NCI-H1105 treated with DMSO at 0.1 percent for 48 hours (cell line): ENCODE measurements at places on chromosomes 4 and X.

DNA sequence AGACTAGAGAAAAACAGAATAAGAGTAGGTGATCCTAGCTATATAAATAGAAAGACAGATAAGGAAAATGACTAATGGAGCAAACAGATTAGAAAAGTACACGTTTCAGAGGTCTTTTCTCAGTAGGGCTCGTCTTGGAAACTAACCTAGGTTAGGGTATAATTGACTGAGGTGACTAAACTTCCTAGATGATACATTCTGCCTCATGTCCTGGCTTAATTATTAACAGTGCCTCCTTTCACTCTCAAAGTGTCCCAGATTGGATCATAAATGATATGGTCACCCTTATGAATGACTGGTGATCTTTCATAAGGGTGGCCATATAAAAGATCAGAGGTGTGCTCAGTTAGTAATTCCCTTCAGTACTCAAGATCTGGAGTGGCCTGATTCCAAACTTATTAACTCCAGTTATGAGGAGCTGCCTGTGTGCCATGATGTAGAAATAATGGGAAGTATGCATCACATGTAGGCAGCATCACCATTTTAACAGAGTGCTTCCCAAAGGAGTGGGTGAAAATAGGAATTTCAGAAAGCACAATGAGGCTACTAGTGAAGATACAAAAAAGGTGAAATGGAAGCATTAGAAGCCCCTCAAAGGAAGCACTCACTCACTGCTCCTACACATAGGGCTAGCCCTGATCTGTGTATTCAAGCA, 14.7 kb upstream of the GRIA3 start:
- DNase-seq = no peak

GRCh38 chrX:1618689-1619088, 3.8 kb downstream of the ASMT start:
- no peak for DNase-seq

GRCh38 chrX:20252381-20253231, 14.1 kb downstream of the RPS6KA3 start:
- DNase-seq = no peak

DNA sequence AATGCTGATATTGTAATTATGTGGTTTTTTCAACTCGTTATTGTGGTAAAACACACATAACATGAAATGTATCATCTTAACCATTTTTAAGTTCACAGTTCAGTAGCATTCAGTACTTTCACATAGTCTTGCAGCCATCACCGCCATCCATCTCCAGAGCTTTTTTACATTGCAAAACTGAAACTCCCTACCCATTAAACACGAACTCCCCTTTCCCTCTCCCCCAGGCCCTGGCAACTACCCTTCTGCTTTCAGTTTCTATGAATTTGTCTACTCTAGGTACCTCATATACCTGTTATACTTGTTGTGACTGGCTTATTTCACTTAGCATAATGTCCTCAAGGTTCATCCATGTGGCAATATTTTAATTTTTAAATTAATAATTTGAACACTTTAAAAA, 380.6 kb downstream of the MAPK10 start:
- DNase-seq = no peak

GRCh38 chr4:159047478-159048165, 55.3 kb upstream of the RAPGEF2 start:
- DNase-seq = no peak

DNA sequence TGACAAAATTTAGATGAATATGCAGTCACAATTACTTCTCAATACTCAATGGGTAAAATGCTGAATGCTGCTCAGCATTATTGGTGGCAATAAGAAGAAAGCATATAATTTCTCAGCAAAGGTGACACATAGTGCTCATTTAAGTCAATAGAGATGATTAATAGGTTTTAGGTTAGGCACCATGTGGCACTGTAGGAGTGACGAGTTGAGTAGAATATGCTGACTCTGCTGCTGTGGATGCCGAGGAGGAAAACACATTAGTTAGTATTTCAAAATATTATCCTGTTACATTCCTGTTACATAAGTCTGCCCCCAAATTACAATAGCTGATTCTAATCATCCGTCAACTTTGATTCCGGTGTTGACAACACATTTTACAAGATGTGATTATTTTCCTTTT, 13.7 kb upstream of the CXCL5 start:
- no peak for DNase-seq

DNA sequence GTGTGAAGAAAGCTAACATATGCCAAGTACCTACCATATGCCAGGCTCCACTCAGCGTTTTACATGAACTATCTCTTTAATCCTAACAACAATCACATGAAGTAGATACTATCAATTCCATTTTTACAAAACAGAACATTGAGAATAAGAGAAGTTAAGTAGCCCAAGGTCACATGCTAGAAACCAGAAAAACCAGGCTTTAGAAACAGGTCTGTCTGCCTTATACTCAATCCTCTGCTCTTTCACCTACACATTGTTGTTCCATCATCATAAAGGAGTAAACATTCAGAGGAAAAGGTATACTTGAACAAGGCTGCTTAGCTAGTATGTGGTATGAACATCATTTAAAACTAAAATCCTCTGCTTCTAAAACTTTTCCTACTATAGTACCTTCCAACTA, 42.1 kb downstream of the WDFY3 start:
- no peak for DNase-seq

- DNase-seq = no peak
Measured at GRCh38 chrX:47093860-47094259, 15.6 kb downstream of the RGN start.

GRCh38 chr4:169005453-169006099, 4.5 kb downstream of the CBR4 start:
- DNase-seq = no peak
